ENCODE measurements at places on chromosomes 7 and 10.

GRCh38 chr10:4981722-4982471 is 18.7 kb downstream of the AKR1C1 start:
- DNase-seq, result no peak

- no peak for DNase-seq
These were observed 30.6 kb downstream of the NET1 start for GRCh38 chr10:5442990-5443370.

- no peak for DNase-seq
These were observed 64.9 kb upstream of the WAPL start for GRCh38 chr10:86586516-86586915.

GRCh38 chr10:24851629-24852028 is 100.8 kb downstream of the PRTFDC1 start:
- no peak for DNase-seq

- DNase-seq, result no peak
These were observed 67.8 kb downstream of the ELMO1 start for GRCh38 chr7:37380831-37381230.

- DNase-seq, result no peak
These were observed 395.7 kb upstream of the NRG3 start for GRCh38 chr10:81479316-81479715.

- peak; percentile 75 for DNase-seq
These were observed at the start of gene ELAPOR2 for GRCh38 chr7:87059525-87060287. ELAPOR2 (minus strand) TSS chr7:87059654; CDS start chr7:87059513, 141 bp downstream.

DNA sequence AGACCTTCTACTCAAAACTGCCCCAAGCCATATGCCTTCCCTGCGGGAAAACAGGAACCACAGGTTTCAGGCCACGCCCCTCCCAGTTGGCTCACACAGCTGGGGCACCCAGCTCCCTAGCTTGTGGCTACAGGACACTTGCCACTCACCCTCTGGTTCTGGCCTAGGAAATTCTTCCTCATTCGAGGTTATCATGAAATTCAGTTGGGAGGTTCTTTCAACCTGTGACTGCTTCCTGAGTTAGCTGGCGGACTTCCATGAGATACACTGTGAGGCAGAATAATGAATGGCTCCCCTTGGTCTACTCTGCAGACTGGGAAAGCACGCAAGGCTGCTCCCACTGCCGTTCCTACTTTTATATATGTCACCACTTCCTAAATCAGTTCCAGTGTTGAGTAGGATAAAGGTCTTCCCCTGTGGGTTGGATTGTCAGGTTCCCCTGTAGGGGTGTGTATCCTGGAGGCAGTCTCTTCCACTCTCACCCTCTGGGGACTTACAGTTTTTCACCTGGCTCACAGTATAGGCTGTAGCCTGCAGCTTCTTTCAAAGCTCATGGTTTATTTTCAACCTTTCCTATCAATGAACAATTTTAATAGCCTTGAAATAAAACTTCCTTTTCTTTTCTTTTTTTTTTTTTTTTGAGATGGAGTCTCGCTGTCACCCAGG is 37.0 kb downstream of the GPR22 start:
- DNase-seq, result no peak

DNA sequence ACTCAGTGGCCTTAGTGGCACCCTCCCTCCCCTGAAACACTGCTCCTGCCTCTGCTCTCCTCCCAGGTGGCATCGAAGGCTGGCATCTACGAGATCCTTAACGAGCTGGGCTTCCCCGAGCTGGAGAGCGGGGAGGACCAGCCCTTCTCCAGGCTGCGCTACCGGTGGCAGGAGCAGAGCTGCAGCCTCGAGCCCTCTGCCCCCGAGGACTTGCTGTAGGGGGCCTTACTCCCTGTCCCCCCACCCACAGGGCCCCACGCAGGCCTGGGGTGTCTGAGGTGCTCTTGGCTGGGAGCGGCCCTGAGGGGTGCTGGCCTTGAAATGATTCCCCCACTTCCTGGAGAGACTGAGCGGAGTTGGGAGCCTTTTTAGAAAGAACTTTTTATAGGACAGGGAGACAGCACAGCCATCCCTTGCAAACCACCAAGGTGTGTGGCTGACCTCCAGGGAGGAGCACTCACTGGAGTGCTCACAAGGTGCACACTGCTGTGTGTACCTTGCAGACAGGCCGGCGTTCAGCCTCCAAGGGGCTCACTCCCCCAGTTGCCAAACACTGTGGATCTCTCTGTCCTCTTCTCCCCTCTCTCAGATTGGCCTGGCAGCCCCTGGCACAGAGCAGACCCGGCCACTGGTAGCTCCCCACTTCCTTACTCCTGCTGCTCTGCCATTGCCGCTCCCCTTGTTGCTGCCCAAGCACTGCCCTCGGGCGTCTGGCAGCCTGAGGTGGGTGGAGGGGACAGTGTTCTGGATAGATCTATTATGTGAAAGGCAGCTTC is 35.8 kb downstream of the PRF1 start:
- no peak for DNase-seq

DNA sequence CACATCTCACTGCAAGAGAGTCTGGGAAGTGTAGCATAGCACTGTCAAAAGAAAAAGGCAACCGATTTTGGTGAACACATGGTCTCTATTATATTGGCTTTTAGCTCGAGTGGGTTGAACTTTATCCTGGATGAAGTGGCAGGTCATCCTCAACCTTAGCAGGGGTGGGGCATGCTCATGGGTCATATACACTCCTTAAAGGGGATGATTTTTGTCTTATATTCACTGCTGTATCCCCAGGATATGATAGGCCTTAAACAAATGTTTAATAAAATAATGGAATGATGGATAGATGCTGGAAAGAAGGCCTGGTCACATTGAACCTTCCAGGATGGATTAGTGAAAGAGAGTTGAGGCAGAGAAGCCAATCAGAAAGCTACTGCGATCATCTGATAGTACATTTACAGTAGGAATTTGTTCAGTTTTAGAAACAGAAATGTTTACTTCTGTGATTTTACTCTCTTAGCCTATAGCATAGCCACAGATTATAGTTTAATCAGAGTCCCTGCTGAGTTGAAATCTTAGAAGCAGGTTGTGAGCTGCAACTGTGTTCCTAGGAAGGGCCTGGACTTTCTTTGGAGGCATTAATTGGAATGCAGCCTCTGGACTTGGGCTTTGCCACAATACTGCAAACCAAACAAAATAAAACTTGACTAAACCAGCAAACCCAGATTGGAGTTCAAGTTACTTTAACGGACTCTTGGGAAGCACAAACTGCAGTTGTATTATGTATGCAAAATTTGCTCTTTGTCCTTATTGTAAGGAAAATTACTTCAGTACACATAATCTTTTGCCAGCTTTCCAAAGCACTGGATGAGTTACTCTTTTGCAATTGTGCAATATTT is 138.3 kb downstream of the BMPER start:
- no peak for DNase-seq

GRCh38 chr7:4386190-4386589 is 295.9 kb upstream of the FOXK1 start:
- no peak for DNase-seq

- no peak for DNase-seq
These were observed 256.1 kb upstream of the C7orf33 start for GRCh38 chr7:148334441-148334956.

DNA sequence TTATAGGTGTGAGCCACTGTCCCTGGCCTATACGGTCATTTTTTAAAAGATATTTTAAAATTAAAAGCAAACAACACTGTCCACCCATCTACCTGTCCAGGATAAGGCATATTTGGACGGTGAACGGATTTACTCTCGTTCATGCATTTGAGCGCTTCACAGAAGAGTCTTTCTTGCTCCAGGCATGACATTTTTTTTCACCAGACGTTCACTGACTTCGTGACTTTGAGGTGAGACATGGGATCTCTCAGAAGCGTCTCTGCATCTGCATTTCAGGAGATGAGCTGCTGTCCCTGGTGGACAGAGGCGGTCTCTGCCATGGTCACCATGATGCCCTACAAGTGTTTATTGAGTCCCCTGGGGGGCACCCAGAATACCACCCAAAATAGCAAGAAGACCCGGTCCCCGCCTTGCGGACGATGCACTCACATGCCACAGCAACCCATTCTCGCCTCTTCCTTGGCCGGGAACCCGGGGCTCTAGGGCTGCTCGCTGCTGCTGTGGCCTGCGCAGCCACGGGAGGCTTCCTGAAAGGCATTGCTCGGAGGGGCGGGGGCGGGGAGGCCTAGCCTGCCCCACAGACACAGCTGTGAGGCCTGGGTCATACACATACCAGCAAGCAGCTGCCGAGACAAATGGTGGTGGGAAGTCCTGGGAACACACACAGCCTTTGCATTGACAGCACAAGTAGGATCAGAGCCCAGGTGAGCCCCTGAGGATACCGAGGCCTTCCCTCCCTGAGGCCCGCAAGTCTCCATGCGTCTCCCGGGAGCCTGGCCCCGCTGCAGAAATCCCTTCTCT is 84.4 kb downstream of the RGS10 start:
- DNase-seq, result no peak

- DNase-seq, result no peak
These were observed 7.2 kb downstream of the CYP3A5 start for GRCh38 chr7:99672573-99672972.

GRCh38 chr10:124194199-124194824 is 100.9 kb upstream of the CHST15 start:
- DNase-seq, result no peak

DNA sequence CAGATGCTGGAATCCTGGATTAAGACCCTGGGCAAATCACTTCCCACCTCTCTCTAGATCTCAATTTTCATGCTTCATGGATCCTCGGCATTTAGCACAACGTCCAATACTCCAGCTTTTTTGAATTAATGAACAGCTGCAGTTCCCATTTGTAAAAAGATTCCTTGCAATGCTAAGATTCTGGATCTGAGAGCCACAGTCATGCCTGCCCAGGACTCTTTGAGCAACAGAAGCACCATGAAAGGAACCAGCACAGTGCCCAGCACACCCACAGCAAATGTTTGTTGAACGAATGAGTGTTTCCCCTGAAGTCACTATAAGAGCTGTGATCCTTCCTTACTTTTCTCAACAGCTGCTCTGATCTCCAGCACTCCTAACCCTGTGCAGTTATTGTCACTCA is 20.8 kb upstream of the DDIT4 start:
- DNase-seq, result no peak

DNA sequence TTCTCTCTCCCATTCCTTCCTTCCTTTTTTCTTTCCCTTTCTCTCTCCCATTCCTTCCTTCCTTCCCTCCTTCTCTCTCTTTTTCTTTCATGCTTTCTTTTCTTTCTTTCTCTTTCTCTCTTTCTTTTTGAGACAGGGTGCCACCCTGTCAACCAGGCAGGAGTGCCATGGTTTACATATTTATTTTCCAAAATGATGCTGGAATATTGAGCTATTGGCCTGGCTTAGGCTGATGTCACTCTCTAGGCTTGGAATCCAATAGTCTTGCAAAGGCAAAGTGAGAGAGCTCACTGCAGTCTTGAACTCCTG is 159.1 kb downstream of the BAMBI start:
- no peak for DNase-seq

GRCh38 chr10:12103802-12104201 is 25.7 kb upstream of the SEC61A2 start:
- no peak for DNase-seq

GRCh38 chr7:73341877-73342276 is 13.9 kb downstream of the FKBP6 start:
- no peak for DNase-seq

DNA sequence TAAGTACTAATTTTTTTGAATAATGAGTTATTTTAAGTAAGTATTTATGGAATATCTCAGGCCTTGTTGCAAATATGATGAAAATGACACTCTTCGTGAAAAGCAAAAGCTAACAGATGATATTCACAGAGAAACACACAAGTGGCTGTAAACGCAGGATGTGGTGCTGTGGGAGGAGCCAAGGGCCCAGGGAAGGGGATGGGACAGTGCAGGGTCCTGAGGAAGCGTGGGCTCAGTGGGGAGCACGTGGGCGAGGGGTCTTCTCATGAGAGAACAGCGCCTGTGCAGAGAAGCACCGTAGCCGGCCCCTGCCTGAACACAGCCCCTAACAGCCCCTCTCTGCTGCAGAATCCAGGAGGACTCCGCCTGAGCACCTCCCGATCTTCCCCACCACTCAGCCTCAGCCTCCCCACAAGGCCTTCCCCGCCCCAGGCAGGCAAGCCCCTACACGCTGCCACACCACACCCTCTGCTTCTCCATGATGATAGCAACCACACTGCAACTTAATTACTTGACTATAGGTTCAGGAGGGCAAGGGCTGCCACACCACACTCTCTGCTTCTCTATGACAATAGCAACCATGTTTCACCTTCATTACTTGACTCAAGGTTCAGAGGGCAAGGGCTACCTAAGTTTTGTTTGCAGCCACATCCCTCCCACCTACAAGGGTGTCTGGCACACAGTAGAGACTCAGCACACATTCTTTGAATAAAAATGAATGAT is 152.6 kb upstream of the RNF32 start:
- DNase-seq, result no peak

DNA sequence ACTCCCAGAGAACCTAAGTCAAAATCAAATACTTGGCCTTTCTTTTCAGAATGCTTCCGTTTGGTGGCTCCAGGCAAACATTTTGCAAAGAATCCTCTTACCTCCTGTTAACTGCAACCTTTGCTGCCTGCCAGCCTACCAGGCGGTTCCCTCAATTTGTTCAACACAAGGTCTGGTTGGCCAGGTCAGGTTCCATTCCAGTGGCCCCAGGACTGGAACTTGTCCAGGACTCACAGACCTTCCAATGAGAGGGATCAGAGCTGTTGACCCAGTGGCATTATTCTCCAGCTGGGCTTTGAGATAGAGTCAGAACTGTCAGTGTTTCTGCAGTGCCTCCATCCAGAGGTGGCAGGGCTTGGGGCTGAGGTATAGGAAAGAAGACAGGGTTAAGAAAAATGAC is 137.0 kb downstream of the NEUROD6 start:
- no peak for DNase-seq

GRCh38 chr7:66052447-66052846 is 23.2 kb upstream of the ASL start:
- DNase-seq, result no peak

DNA sequence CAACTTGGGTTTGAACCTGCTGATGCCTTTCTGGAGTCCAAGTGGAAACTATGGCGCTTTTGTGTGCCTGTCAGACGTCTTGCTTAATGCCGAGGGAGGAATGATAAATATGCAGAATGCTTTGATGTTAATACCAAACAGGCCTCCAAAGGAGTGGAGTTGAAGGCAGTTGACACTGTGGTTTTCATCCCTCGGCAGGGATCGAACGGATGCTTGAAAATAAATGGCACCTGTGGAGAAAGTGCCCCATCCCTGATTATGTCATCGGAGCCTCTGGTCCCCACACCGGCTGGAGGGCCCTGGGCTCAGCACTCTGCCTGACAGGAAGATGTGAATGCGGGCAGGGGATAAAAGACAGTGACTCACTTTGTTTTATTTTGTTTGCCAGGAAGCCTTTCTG is 148.7 kb upstream of the GPR26 start:
- no peak for DNase-seq

Measured in activated T-helper 1 cell treated with anti-CD3 and anti-CD28 coated beads, Interleukin-2, amount 50 U/mL, for 16 hours (primary cell).